ENCODE measurements at places on chromosomes 3 and 15.

GRCh38 chr3:53921296-53921695, 29.6 kb upstream of the SELENOK start:
- no peak for DNase-seq

GRCh38 chr15:57953874-57954273, 111.6 kb downstream of the ALDH1A2 start:
- no peak for DNase-seq

DNA sequence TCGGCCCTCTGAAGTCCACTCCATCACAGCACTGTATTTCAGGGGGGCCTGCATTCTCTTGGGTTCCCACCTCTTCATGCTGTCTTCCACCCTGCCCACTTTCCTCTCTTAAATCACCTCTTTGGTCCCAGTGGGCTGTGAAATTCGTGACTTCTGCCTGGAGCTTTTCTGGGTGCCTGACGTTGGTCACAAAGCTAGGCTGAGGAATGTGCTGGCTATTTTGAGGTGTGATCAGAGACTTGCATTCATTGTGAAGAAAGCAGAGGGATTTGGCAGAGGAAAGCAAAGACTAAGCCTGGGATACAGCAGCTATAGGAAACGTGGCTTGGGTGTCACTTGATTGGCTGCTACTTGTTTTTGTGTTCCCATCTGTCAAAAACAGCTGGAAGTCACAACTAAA, 202.5 kb downstream of the SATB1 start:
- DNase-seq, result no peak

DNA sequence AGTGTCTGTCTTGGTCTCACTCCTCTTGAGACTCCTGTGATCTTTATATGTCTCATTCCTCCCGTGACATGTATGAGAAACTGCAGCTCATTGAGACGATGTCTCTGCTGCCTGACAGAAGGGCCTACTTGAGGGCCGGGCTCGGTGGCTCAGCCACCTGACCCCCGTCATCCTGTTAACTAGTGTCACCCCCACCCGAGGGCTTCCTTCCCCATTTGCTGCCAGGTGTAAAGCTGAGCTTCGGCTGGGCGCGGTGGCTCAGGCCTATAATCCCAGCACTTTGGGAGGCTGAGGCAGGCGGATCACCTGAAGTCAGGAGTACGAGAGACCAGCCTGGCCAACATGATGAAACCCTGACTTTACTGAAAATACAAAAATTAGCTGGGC, 12.7 kb downstream of the SEMA4B start:
- DNase-seq, result no peak

DNA sequence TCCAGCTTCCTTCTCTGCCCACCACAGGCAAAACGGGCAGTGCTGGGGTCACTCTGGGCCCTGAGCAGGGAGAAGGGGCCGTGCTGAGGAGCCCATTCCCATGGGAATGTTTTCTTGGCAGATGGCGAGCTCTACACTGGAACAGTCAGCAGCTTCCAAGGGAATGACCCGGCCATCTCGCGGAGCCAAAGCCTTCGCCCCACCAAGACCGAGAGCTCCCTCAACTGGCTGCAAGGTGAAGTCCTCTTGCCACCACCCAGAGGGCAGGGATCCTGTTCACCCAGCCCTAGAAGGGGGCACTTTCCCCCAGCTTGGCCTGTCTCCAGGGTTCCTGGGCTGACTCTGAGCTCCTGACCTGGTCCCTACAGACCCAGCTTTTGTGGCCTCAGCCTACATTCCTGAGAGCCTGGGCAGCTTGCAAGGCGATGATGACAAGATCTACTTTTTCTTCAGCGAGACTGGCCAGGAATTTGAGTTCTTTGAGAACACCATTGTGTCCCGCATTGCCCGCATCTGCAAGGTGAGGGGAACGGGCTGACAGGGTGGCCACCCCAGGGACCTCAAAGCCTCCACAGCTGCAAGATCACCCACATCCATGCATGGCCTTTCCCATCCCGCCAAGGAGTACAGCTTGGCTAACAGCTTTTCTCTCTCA, 12.4 kb downstream of the CIB1 start:
- DNase-seq, result no peak

DNA sequence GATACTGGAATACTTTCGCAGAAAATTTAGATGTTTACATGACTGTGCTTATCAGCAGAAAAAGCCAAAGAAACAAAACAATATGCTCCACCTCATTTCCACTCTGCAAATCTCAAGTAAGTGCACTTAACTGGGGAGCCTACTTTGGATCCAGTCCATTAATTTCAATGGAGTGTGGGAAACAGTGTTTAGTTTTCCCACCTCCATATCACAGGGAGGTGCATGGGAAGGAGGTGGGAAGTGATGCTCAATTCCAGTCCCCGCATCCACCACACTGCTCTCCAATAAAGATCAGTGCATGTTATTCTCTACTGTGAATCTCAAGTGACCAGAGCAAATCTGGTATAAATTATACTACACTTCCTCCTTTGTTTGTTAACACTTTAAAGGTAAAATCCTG, 2.9 kb downstream of the NEDD4 start:
- no peak for DNase-seq

- DNase-seq, result no peak
These were observed 21.8 kb upstream of the ANPEP start for GRCh38 chr15:89836267-89837133.

- DNase-seq, result no peak
These were observed 113.1 kb downstream of the CHCHD6 start for GRCh38 chr3:126816986-126817777.

DNA sequence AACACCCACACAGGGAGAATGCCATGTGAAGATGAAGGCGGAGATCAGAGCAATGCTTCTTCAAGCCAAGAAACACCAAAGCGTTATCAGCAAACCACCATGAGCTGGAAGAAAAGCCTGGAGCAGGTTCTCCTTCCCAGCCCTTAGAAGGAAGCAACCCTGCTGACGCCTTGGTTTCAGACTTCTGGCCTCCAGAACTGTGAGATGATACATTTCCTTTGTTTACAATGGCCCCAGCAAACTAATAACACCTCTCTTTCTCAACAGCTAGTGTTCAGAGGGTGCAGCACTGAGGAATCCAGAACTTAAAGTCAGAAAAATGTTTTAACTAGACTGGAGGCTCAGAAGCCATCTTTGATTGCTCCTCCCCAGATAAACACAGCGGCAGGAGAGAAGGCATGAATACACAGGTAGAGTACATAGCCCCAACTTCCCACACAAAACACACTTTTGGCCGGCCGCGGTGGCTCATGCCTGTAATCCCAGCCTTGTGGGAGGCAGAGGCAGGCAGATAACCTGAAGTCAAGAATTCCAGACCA, 132.4 kb upstream of the LPP start:
- DNase-seq, result no peak

DNA sequence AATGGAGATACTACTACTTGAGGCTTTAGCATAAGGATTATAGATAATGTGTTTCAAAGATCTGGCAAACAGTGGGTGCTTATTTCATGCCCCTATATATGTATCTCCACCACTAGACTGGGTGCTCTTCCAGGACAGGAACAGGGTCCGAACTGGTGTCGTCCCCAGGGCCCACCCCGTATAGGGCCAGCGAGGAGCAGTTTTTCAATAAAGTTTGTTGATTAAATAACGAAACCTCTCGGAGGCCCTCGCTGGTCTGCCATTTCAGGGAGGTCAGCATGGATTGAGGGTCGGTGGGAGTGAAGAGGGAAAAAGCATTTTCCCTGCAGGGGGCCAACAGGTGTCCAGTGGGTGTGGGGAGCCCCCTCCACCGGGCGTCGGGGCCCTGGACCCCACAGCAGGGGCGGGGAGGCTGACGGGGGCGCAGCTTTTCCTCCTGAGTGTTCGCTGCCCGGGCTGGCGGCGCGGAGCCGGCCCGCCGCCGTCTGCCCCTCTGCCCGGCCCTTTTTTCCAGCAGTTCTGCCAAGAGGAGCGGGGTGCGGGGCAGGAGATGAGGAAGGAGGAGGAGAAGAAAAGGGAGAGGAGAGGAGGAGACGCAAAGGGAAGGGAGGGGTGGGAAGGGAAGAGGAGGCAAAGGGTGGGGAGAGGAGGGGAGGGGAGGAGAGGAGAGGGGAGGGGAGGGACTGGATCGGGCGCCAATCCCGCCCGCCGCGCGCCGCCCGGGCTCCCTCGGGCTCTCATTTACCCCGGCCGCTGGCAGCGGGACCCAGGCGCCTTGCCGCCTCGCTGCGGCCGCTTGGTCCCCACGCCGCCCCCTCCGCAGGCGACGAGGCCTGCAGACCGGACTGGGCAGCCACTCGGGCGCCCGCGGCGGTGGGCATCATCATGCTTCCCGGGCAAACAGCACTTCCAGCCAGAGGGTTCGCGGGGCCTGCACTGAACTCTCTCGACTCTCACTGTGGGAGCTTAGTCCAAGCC, 66.3 kb downstream of the ISG20 start:
- DNase-seq, result no peak

DNA sequence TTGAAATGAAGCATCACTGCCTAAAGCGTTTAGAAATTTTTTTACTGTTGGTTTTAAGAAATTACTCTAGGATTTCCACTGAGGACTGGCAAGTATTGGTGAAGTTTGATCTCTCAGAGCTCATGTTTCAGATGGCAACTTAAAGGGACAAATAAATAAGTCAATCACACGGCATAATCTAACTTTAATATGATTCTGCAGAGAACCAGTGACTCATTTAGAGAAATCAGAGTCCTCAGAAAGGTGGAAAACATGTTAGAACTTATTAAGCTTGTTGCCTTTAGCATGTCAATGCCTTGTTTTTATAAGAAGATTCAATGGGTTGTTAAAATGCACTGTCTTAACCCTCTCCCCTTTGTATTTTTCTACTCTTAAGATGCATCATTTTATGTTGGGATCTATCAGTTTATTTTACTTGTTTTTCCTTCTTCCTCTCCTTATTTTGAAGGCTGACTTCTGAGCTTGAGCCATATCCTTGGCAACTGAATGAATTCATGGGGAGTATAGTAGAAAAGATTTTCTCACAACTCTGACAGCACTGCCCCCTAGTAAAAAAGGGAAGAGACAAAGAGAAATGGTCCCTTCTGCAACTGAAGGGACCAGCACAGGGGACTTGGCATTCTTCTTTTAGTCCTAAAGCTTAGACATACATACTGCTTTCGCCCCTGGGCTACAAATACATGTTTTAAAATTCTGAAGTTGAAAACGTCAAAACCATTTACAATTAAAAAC, 431.2 kb downstream of the LPP start:
- DNase-seq, result no peak

GRCh38 chr15:35958975-35959374, 413.0 kb upstream of the DPH6 start:
- no peak for DNase-seq

GRCh38 chr15:30889196-30889595, 14.5 kb upstream of the FAN1 start:
- DNase-seq, result no peak

DNA sequence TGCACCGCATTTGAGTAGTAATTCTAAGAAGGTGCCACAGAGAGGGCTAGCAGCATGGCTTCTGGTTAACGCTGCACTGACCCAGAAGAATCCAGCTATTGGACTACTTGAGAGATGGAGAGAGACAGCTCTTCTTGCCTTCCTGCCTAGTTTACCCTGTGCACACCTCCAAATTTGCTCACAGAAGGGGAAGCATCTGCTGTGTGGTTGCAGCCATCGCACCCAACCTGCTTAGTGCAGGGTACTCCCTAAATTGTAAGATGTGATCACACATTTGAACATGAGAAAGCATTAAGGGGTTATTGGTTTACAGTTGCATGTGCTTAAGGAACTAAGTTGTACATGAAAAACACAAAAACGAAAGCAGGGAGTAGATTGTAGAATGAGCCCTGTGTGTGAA, 122.1 kb downstream of the FOXB1 start:
- no peak for DNase-seq

DNA sequence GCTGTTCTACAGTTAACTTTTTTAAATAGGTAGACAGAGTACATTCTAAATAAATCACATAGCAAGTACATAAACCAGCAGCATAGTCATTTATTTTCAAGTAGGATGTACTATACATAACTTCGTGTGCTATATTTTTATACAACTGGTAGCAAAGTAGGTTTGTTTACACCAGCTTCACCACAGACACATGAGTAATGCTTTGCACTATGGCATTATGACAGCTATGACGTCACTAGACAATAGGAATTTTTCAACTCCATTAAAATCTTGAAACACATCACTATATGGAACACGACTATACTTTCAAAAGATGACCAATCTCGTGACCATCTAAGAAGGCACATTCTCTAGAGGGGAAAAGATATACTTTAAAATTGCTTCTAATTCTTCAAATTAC, 3.5 kb downstream of the TEX55 start:
- DNase-seq, result no peak

DNA sequence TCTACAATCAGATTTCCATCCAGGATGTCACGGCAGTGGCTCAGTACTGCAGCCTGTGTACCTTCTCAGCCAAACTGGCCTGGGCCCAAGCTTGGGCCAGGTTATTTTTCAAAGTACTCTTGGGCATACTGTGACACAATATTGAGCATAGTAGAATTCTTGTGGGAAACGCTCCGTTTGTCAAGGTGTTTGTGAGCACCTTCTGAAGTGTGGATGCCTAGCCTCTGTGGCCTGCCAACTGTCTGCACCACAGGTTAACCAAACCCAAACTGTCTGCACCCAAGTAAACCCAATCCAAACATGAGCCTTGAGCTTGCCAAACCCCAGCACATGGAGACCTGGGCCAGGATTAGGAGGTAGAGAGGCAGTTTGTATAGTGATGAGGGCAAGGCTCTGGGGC, 25.4 kb downstream of the CTDSPL start:
- DNase-seq, result no peak

GRCh38 chr3:138125548-138126221, 6.5 kb downstream of the A4GNT start:
- no peak for DNase-seq

- DNase-seq, result no peak
These were observed 26.0 kb downstream of the NBEAL2 start for GRCh38 chr3:47005212-47006144.

- no peak for DNase-seq
These were observed 424.1 kb upstream of the THBS1 start for GRCh38 chr15:39156646-39157250.

DNA sequence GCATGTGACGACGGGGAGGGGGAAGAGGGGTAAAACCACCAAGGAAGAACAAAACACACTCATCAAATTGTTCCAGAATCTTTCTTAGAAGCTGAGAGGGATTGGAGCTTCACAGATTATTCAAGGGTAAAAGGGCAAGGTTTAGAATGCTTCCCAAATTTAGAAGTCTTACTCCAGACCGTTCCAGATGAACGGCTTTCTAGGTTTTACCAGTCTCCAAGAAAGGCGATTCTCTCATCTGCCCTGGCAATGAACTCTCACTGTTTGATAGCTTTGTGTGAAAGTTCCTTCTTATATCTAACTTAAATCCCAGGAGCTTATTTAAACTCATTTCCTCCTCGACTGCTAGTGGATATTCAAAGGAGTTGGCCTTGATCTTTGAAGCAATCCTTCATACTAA, 124.3 kb upstream of the PRICKLE2 start:
- no peak for DNase-seq

DNA sequence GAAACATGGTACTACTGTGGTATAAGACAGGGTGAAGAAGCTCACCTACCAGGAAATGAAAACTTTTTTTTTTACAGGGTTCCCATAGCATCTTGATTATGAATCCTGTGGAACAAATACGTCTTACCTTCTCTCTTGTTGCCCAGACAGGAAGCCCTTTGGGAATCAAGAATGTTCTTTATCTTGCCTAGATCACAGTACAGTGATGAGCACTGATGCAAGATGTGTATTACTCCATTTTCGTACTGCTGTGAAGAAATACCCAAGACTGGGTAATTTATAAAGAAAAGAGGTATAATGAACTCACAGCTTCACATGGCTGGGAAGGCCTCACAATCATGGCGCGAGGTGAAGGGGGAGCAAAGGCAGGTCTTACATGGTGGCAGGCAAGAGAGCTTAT, 281.3 kb downstream of the UBE2E2 start:
- DNase-seq, result no peak

- DNase-seq, result no peak
These were observed 165.4 kb downstream of the CFAP20DC start for GRCh38 chr3:58884453-58884852.

- no peak for DNase-seq
These were observed 18.6 kb downstream of the CRYGS start for GRCh38 chr3:186525369-186526255.

Data from stimulated activated CD8-positive, alpha-beta memory T cell treated with anti-CD3 and anti-CD28 coated beads, Interleukin-7, amount 100 ng/mL, for 1 hour (primary cell).